ENCODE measurements at places on chromosomes 4 and X.

DNA sequence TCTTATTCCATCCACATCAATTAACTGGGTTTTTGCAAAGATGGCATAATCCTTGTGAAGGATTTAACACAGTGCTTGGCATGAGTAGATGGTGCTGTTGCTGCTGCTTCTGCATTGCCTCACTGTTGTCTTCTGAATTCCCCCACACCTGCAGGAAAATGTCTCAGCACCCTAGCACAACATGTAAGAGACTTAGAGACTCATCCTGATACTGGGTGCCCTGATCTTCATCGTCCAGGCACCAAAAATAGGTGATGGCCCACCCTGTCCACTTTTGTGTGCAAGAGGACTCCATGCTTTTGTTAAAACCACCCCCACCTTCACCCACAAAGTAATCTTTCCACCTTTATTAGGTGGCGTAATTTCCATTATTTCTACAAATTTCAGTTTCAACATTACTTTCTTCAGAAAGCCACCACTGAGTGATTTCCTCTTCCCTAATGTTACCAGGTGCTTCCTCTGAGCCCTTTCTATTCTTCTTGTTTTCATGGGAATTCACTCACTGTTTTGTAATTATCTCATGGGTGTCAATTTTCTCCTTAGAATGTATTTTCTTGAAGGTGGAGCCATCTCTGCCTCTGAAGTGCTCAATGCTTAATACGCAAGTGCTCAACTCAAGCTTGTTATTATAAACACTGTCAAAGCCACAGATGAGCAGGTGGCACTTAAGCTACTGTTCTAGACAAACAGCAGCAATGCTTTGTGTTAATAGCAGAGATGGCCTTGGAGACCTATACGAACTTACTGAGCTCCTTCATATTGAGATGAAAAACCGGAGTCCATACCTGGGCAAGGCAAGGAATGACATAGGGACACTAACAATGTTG, 89.5 kb downstream of the HS3ST1 start:
- no peak for DNase-seq

DNA sequence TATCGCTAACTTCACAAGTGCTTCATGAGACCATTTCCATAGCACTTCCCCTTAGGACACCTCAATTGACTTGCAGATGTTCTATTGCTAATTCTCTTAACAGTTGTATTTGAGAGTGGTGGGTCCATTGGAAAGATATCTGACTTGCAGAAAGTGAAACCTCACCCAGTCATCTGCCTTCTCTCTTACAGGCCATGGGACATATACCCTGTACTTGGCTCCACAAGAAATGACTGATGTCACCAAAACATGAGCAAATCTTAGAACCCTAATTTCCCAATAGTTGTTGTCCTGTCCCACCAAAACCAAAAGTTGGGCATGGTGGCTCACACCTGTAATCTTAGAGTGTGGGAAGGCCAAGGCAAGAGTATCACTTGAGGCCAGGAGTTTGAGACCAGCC, 101.9 kb upstream of the MAML3 start:
- DNase-seq: no peak

DNA sequence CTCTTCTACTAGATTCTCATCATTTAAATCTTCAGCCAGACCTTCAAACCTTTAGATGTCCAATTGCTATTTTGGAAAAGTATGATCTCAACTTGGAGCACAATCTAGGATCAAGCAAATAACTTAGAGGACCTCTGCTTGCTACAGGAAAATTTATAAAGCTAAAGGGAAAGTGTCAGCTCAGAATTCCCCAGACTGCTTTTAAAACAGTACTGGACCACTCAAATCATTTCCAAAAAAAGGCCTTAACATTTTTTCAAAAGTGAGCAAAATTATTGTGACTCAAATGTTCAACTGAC, 169.8 kb downstream of the PARM1 start:
- no peak for DNase-seq

- no peak for DNase-seq
Observed at GRCh38 chrX:1537031-1537715, at the start of gene P2RY8. Gene P2RY8 (minus strand): TSS chrX:1537185. CDS start chrX:1466558, 70,627 bp downstream.

DNA sequence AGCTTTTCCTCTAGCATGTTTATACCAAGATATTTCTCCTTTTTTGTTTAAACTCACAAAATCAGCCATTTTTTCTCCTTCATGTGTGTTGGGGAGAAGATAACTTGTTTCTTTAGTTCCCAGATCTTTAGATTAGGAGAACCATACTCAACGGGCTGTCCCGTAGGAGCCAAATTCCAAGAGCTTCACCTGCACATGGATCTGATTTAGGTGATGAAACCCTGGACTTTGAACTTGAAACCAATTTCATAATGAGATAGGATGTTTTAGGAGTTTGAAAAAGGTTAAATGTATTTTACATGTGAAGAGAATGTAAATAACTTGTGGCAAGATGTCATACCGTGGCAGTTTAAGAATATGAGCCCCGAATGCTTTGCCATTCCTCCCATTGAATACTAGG, 280.0 kb upstream of the PCDH18 start:
- DNase-seq: no peak

GRCh38 chr4:168634276-168634802, 137.5 kb downstream of the PALLD start:
- DNase-seq: no peak

- DNase-seq: no peak
Observed at GRCh38 chrX:114626323-114626722, 42.4 kb downstream of the HTR2C start.

- no peak for DNase-seq
Observed at GRCh38 chr4:128525992-128526630, 238.5 kb upstream of the PGRMC2 start.

GRCh38 chr4:7842384-7843279, 97.0 kb downstream of the AFAP1 start:
- DNase-seq: no peak

DNA sequence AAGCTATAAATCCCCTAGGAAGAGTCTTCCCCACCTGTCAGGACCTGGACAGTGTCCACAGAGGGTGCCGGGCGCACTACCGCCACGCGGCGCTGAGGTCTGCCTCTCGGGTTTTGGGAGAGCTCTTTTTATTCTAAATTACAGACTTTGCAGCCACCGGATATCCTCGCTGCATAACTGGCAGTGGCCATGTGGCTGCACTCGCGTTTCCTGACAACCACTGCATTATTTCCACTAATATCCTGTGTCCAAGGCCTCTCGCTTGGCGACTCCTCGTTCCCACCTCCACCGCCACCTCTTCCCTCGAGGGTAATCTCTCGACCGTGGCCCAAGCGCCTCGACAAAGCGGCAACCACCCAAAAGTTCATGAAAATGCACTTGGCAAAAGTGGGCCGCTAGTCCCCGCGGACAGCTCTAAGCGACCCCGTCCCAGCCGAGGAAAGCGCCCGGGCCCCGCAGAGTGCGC, 512 bp upstream of the TMEM131L start:
- DNase-seq: no peak

- DNase-seq: no peak
Observed at GRCh38 chr4:69485130-69485529, 10.6 kb downstream of the UGT2B4 start.

DNA sequence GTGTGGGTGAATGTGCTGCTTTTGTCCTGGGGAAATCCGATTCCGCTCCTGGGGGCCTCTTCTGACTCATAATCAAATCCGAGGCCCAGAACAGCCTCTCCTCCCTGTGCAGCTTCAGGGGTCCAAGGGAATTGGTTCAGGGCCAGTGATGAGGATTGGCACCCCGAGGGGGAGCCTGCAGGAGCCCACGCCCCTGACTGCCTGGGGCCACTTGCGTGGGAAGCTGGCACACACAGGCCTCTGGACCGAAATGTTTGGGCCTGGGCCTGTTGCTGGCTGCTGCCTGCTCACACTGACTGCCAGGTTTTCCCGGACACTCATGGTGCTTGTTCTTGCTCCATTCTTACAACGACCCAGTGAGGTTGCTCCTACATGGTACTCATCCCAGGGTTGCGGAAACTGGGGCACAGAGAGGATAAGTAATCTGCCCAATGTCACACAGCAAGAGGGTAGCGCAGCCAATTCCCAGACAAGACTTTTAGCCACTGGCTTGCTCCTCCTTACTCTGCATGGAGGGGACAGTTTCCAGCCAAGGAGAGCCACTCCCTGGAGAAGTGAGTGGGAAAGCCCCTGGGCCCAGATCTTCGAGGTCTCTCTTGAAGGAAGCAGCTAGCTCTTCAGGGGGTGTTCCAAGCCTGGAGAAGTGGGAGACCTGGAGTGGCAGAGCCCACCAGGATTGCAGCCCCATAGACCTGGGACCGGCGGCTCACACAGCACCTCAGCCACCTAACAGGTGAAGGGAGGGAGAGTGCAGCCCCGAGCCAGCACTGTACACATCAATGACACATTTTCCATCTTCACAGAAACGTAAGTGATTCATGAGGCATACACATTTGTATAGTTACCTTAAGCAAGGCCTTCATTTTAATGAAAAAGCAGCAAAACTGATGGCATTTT, 20.3 kb downstream of the CFAP99 start:
- DNase-seq: no peak

DNA sequence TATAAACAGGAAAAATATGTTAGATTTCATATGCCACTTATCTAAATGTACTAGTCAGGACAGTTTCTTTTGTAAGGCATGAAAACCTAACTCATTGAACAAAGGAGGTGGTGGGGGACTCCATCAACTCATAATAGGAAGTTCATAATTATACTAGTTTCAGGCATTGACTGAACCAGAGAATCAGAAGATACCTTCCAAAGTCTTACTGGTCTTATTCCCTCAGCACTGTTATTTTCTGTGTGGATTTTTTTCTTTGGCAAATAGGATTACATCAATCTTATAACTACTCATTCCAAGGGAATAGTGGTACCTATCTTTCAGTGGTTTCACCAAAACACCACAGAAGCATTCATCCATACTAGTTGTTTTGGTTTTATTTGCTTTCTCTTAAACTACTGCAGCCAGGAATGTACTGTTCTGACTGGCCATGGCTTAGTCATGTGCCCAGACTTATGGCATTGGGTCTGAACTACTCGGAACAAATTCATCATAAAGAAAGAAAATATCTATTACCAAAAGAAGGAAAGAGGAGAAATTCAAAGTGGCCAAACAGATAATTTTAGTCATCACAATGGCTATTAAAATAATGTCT, 273.9 kb downstream of the ARAP2 start:
- DNase-seq: no peak

- no peak for DNase-seq
Observed at GRCh38 chrX:63754136-63754859, 30.7 kb downstream of the ARHGEF9 start.
